ENCODE measurements at places on chromosomes 11 and 22. TPM values are rescaled to one million over a fixed set of nuclear protein-coding genes. Genes with fewer than 3 reads are reported as not detected.

DNA sequence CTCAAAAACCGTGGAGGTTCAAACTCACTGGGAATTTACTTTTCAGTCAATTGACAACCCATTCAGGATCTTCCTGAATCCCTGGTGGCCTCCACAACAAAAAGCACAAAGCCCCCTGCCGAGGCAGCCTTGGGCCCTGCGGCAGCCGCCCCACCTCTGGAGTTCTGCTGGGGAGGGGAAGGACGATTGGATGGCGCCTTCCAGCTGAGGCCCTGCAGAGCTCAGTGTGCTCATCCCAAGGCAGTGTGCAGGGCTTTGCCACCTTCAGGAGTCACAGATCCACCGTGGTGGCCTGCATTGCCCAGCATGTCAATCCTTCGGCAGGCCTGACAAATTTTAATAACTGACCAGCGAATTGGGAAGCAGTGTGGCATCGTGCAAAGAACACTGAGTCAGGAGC is 7.4 kb downstream of the ZFTA start:
- H3K27me3 ChIP-seq, result no peaks in the 10 kb centered on the region
- no peak overlapping the region for H3K4me3 ChIP-seq
- no peak overlapping the region for H3K27ac ChIP-seq
- H3K36me3 ChIP-seq, result peaks cover 7% of the 10 kb centered on the region
- DNase-seq, result no peak

DNA sequence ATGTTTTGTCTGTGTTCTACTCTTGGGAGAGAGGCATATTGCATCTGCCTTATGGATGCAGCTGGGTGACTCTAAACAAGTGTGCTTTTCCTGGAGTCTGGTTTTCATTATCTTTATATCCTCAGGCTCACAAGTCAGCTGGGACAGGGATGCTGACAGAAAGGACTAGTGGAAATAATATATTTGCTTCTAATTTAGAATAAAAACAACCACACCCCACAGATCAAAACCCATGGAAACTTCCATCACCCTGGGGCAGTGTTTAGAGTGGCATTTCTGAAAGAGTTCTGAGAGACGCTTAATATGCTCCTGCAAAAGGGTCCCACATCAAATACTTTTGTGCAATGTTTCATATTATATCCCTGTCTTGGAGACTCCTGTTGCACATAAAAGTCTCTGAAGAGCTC is 20.8 kb downstream of the KCNE3 start:
- H3K36me3 ChIP-seq, result no peaks in the 10 kb centered on the region
- H3K27me3 ChIP-seq, result no peaks in the 10 kb centered on the region
- H3K4me3 ChIP-seq, result no peak overlapping the region
- H3K4me1 ChIP-seq, result peaks cover 8% of the 10 kb centered on the region

DNA sequence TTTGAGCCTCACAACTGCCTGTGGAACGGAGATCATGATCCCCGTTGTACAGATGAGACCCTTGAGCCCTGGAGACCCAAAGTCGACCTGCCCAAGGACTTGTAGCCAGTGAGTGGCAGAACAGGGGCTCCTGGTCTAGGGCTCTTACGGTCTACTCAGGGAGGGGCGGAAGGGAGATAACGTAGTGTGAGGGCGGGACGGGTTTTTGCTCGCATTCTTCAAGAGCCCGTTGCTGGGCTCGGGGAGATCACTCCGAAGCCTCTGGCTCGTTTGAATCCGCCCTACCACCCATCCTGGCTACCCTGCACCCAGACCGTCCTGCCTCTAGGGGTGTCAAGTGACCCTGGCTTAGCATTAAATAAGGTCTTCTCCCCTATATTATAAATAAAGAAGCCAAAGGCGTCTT is 639 bp downstream of the CRY2 start:
- no peaks in the 10 kb centered on the region for H3K36me3 ChIP-seq
- H3K27ac ChIP-seq, result peak overlapping the region; percentile 99
- H3K4me1 ChIP-seq, result peaks cover 20% of the 10 kb centered on the region
- DNase-seq, result peak; percentile 76
- peak overlapping the region; percentile 96 for H3K4me3 ChIP-seq
- H3K27me3 ChIP-seq, result no peaks in the 10 kb centered on the region

GRCh38 chr11:111018566-111018965 is 227.0 kb upstream of the POU2AF2 start:
- no peak overlapping the region for H3K27ac ChIP-seq
- no peaks in the 10 kb centered on the region for H3K27me3 ChIP-seq
- H3K36me3 ChIP-seq, result no peaks in the 10 kb centered on the region
- H3K4me1 ChIP-seq, result no peaks in the 10 kb centered on the region

The MRGPRG gene
- total RNA-seq, result not detected
